ENCODE measurements at places on chromosomes 1 and 21.

DNA sequence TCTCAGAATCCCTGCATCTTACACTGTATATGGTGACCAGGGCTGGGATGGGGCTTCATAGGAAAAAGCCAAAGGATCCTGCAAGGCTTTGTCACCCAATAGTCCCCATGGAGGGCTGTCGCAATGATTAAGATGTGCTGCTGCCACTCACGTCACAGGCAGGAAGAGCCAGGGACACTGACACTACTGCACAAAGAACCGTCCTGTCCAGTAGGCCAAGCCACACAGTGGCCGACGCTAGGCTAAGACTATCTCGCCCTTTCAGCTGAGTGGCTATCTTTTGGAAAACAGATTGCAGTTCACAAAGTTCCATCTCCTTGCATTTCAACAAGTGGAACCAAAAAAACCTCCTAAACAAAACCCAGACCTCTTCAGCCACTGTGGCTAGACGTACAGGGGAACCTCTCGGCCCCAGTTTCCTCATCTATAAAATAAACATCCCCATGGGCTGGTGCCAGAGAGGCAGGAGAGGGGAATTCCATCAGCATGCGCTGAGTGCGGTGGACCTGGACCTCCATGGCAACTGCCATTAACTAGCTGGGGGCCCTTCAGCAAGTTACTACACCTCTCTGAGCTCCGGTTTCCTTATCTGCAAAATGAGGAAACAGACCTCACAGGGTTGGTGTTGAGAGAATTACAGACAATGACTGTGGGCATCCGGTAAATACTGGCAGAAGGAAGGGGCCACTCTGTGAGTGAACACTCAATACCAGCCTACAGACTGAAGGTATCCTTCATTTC is 8.7 kb downstream of the CAPZB start:
- DNase-seq, result no peak

DNA sequence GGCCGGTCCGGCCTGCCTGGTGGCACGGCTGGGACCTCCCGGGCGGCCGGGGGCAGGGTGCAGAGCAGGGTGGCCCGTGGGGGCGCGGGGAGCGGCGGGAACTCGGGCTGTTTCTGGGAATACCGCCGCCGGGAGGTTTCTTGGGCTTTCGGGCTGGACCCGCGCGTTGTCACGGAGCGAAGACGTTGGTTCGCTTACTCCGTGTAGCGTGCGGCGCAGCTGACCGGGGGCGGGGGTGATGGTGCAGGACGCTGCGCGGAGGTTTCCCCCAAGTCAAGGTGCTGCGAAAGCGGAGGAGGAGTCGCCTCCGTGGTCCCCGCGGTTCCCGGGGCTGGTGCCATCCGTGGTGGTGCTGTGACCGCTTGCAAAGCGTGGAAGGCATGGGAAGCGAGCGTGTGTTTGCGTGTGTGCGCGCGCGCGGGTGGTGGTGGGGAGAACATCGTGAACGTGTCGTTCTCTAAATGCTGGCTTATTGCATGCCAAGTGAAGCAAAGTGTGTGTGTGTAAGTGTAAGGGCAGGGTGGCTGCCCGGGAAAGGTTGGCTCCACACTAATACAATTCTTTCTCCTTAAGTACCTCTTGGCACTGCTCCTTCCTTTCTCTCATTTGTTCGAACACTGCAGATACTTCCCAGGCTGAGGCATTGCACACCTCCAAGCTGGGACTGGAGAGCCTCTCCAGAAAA is 1.1 kb downstream of the RYR2 start:
- no peak for DNase-seq

- peak; percentile 77 for DNase-seq
These were observed 48.0 kb downstream of the NID1 start for GRCh38 chr1:236016782-236017400.

- no peak for DNase-seq
These were observed 72.5 kb downstream of the SYDE2 start for GRCh38 chr1:85128316-85128715.

GRCh38 chr1:209652873-209653401 is 712 bp upstream of the LAMB3 start:
- DNase-seq, result peak; percentile 98

GRCh38 chr21:44263221-44263760 is 1.6 kb upstream of the DNMT3L start:
- DNase-seq, result no peak

DNA sequence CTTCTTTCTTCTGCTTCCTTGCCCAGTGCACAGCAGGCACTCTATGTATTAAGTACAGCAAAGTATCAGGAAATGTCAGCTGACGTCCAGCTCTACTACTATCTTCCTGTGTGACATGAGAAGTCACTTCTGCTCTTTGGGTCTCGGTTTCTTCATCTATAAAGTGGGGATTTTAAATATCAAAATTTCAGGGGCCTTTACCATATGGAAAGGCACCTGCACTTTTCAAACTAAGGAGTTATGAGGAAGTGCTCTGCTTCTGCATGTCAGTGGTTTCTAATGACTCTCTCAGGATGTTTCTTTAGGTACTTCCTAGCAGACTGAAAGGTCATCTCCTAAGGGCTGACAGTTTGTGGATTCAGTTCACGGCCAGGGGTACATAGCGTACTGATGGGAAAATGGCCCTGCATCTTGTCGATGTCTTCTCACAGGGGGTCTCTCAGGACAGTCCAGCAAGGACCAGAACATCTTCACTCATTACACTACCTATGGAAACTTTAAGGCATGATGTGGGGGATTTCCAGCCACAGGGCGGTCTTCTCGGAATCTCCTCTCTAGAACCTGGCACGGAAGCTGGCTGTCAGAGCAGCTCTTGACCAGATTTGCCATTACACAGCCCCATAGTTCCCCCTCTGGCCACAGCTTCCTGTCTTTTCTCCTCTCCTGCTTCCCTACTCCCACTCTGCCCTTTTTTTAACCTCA is 42.0 kb upstream of the MTF1 start:
- no peak for DNase-seq

DNA sequence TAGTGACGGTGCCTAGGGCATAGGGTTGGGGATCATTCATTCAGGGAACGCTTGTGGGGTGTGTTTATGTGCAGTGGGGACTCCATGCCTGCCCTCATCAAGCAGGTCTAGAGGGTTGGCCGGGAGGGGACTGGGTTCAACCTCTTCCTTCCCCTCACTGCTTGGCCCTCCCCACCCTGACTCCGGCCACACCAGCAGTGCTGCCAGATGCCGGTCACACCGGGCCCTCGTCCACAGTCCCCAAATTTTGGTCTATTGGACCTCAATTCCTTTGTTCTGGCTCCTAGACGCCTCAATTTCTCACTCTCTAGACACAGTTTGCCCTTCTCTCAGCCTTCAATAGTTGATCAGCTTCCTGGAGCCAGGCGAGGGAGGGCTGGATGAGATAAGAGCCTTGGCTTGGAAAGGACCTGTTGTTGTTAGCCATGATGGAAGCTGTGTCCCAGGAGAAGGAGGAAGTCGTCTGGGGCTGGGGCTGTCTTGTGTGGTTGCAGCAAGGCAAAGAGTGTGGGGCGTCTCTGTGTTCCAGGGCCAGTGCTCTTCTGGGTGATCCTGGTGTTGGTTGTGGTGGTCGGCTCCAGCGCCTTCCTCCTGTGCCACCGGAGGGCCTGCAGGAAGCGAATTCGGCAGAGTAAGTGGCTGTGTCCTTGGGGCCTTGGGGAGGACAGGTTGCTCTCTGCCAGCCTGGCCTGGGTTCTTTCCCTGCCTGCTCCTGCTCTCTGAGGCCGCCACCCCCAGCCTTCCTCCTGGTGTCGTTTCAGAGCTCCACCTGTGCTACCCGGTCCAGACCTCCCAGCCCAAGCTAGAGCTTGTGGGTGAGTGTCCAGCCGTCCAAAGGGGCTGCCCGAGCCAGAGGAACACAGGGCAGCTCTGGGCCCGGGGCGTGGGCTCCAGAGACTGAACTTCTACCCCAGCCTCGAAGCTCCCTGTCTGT is 41.1 kb upstream of the TNFRSF1B start:
- no peak for DNase-seq

DNA sequence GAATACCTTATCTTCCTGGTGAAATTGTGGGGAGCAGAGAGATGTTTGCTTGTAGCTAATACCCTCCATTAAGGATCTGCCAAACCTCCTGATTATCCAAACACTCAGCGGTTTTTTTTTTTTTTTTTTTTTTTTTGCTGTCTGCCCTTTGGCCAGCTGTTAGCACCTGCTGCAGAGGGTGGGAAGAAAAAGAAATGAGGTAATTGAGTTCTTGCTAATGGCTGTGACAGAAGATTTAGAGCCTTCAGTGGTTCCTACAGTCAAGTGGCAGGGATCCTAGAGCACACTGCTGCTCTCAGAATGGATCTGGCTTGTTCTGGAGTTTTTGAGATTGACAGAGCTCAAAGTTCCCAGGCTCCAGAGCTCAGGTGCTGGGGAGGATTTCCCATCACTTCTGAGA is 342.5 kb downstream of the DISC1 start:
- no peak for DNase-seq

DNA sequence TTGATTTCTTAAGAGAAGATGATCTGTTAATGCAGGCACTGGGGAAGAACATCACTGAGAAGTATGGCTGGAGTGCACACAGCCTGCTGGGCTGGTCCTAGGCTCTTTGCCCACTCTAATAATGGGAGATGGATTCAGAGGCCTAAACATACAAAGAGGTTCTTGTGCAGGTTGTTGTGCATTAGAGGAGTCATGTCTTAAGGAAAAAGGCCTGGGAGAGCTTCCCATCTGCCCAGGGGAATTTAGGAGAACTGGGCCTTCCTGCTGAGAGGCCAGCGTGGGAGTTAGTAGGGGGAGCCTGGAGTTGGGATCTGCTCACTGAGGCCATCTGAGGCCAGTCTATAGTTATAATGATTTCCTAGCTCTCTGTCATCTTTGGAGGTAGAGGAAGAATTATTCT is 126.7 kb downstream of the TLR5 start:
- DNase-seq, result no peak

GRCh38 chr1:16046842-16047241 is 3.3 kb downstream of the CLCNKB start:
- DNase-seq, result no peak

- DNase-seq, result peak; percentile 72
These were observed 16.7 kb downstream of the MACF1 start for GRCh38 chr1:39220891-39221870.

GRCh38 chr1:95180371-95180770 is 53.6 kb upstream of the RWDD3 start:
- no peak for DNase-seq

DNA sequence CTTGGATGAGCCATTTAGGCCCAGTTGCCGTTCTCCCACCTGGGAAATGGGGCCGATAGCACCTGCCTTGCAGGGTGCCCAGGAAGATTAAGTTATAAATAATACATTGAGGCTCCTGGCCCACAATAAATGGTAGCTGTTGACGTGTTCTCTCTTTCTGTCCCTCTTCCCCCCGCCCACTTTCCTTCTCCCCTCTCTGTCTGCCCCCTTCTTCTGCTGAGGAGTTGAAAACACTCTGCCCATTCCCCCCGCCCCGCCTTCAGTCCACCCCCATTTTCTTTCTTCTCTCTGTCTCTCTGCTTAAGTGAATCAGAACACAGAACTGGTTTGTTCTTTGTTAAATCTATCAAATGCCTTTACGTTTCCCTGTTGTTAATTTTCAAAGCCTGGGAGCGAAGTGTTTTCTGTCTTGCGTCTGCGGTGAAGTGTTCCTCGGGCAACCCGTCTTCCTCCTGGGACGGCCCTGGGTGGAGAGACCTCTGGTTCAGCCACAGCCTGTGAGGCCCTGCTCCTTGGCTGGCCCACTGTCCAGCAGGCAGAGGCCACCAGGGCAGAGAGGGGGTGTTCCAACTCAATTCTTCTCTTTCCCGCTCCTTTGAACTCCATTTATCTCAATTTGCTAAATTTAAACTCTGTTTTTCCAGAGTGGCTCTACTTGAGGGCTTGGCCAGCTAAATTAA is 29.3 kb upstream of the SELENON start:
- DNase-seq, result no peak

GRCh38 chr1:218344814-218345672 is at the start of gene TGFB2:
TSS of gene TGFB2 (plus strand) at chr1:218345336. CDS start at chr1:218346702, 1,366 bp downstream.
- peak; percentile 82 for DNase-seq

- DNase-seq, result peak; percentile 86
These were observed at the start of the genes EFCAB7 and ITGB3BP for GRCh38 chr1:63522891-63523728. TSS of gene EFCAB7 (plus strand) at chr1:63523525. CDS start at chr1:63525573, 2,048 bp downstream. TSS of gene ITGB3BP (minus strand) at chr1:63523225. CDS start at chr1:63523133, 92 bp downstream.

DNA sequence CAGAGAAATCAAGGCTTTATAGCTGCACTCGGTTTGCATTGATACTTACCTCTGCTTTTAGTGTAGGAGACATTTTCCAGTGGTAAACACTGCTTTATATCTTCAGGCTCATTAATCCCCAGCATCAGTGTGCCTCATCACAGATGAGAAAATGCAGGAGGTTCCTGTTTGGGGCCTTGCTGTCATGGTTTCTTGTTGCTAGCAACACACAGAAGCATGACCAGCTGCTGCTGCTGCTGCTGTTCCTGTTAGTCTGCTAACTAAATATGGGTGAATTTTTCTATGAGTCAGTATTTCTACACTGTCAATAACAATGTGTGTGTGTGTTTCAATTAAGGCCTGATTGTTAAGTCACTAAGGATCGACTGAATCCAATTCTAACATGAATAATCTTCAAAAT is 85.8 kb upstream of the RGS1 start:
- DNase-seq, result peak; percentile 49

DNA sequence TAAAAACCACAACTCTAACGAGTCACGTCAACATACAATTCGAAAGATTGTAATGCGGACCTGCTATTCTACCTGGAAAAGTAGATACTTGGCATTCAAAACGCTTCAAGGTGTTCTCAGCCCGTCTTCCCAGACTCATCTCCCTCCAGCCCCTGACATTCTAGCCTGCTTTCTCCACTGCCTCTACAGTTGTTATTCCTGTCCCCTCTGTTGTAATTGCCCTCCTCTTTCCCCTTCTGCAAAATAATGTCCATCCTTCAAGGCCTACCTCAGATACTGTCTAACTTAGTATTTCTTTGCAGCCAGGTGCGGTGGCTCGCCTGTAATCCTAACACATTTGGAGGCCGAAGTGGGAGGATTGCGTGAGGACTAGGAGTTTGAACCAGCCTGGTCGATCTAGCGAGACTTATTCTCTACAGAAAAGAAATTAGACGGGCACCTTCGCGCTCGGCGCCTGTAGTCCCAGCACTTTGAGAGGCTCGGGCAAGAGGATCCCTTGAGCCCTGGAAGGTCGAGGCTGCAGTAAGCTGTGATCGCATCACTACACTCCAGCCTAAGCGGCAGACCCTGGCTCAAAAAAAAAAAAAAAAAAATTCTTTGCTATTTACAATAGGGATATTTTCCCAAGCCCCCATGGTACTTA is 756 bp upstream of the RBM34 start:
- DNase-seq, result no peak

DNA sequence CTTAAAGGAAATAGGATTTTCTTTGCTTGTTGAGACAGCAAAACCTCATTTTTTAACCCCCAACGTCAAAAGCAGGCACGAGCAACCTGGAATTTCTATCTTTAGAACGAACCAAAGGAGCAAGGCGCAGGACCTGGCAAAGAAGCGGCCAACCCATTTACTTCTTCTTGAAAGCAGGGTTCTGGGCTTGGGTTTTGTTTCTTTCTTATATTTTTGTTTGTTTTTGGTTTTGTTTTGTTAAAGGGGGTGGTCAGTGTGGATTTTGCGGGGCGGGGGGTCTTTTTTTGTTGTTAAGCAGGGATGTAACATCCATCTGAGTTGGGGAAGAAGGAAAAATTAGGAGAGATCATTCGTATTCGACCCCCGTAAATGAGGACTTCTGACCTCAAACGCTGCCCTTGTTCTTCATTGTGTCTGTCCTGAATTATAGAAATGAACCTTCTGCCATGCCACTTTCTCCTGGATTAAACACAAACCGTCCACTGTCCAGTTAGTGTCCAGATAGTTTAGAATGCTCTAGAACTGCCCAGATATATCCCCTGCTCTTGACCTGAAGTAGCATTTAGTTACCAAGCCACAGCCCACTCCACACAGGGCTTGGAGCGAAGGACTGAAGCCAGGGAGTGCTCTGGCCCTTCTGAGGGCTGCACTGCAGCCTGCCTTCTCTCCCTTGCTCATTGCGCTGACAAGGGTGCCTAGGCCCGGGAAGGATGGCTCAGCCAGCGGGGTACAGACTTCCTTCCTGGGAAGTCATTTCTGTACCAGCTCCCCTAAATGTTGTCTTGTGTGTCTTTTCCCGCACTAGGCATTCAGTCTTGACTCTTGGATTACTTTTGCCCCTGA is 909 bp upstream of the APP start:
- no peak for DNase-seq

Measured in PC-9 (cell line).